ENCODE measurements at places on chromosomes 6 and 20. TPM values are rescaled to one million over a fixed set of nuclear protein-coding genes. Genes with fewer than 3 reads are reported as not detected.

DNA sequence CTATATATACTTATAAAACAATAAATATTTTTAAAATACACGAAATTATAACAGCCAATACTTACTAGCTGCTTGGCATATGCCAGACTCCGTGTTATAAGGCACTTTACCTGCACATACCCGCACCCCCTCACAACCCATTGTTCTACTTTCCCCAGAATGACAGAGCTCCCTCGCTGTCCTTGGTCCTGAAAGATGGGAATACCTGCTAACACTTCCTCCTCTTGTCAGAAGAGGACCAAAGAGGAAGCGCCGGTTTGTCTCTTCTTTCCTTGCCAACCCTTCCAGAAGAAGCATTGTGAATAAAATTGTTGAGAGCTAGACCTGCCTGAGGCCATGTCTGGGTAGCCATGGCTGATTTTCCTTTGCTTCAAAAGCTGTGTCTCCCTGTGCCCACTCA, 149.3 kb downstream of the PTPRT start:
- DNase-seq = peak; percentile 9

SAPCD1 gene
- total RNA-seq = 12.0 TPM

DNA sequence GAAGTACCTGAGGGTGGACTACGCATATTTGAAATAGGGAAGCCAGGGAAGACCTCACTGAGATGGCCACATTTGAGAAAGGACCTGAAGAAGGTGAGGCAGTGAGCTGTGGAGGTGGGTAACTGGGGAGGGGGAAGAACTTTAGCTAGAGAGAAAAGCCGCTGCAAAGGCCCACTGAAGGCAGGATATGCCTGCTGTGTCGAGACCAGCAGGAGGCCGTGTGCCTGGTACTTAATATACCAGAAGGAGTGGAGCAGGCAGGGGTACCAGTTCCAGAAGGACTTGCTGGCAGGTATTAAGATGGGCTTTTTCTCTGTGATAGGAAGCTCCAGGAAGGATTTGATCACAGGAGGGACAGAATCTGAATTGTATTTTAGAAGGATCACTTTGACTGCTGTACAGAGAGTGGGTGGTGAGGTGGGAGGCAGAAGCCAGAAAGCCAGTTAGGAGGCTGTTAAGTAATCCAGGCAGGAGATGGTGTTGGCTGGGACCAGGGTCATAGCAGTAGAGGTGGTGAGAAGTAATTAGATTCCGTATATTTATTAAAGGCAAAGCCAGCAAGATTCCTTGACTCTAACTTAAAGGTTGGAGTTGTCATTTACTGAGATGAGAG, 54.2 kb upstream of the FANCE start:
- no peak for DNase-seq

MOCS1 gene
- 1.7 TPM for total RNA-seq

MYCT1 gene
- not detected for total RNA-seq

- DNase-seq = no peak
Observed at GRCh38 chr6:126914172-126914571, 204.3 kb upstream of the RSPO3 start.

- DNase-seq = no peak
Observed at GRCh38 chr20:14777591-14777990, 440.2 kb upstream of the FLRT3 start.

- no peak for DNase-seq
Observed at GRCh38 chr6:166489301-166490155, 97.0 kb downstream of the RAMACL start.

GRCh38 chr6:44278315-44278714, 8.1 kb downstream of the TMEM151B start:
- no peak for DNase-seq

DNA sequence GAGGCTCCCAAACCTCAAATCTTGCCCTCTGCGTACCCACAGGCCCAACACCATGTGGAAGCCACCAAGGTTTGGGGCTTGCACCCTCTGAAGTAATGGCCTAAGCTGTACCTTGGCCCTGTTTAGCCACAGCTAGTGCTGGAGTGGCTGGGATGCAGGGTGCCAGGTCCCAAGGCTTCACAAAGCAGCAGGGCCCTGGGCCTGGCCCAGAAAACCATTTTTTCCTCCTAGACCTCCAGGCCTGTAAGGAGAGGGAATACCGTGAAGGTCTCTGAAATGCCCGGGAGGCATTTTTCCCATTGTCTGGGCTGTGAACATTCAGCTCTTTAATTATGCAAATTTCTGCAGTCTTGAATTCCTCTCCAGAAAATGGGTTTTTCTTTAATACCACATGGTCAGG, 223.7 kb upstream of the CCN2 start:
- no peak for DNase-seq

Measured in activated CD4-positive, alpha-beta T cell treated with anti-CD3 and anti-CD28 coated beads, Interleukin-2, amount 10 ng/mL, durations not matched to agents 7 days and 5 days (primary cell).